Activated CD4-positive, alpha-beta T cell treated with anti-CD3 and anti-CD28 coated beads, Interleukin-2, amount 50 U/mL, for 16 hours (primary cell): ENCODE measurements at places on chromosomes 4 and X.

DNA sequence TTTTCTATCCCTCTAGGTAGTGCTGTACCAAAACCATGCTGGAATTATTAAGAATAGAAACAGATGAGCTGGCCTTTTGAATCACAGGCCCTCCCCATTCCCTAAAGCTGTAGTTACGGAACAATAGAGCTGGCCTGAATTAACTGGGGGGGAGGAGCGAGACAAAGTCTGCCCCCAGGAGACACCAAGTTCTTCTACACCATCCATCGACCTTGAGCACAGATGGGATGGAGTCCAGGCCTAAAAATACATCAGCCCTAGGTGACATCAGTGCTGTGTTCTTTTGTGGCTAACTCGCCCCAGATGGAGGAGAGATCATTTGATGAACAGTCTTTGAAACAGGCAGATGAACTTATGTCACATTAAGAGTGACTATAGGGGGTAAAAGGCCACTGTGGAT lies 49.6 kb downstream of the LHFPL1 start:
- DNase-seq, result no peak

DNA sequence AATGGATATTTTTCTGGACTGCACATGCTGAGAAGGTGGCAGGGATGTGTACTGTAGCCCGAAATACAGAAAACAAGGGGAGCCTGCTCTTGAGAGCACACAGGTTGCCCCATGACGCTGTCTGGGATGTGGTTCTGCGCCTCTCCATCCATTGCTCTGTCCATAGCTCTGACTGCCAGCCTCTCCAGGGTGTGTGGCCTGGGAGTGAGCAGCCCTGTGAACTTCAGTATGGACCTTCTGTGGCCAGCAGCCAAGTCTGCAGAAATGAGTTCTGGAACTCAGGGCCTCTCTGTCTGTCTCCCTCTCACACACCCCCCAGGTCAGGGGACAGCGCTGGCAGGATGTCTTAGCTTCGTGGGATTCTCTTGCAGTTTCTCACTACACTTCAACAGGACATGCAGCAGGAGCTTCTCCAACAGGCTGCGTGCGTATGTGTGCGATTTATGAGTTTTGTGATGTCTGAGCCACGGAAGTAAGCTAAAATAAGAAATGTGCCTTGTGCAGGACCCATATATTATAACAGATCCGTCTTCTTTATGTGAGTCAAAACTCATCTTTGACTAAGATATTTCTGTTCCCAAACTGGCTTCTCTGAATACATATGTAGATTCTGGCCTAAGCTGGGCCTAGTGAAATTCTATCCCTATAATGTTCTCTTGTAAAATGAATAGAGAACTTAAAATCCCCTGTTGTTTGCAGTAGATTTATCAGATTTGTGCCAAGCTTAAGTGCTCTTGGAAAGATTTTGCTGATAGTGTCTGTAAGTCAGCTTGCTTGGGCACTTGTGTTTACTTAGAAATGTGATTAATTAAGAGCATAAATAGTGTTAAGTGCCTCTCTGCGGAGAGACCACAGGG lies 40.0 kb downstream of the PROM1 start:
- DNase-seq, result no peak

DNA sequence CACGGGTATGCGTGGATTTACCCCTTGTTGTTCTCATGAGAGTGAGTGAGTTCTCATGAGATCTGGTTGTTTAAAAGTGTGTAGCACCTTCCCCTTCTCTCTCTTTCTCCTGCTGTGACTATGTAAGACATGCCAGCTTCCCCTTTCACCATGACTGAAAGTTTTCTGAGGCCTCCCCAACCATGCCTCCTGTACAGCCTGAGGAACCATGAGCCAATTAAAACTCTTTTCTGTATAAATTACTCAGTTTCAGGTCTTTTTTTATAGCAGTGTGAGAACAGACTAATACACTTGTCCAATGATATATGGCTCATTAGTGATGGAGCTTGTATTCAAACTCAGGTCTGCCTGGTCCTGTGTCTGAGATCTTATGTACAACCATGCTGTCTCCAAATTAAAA lies 28.5 kb upstream of the RTL3 start:
- no peak for DNase-seq

GRCh38 chr4:86822136-86822535 lies 27.0 kb downstream of the SLC10A6 start:
- DNase-seq, result no peak

GRCh38 chr4:41216294-41217019 lies 2.1 kb upstream of the APBB2 start:
- DNase-seq, result peak; percentile 75

GRCh38 chr4:6032249-6033244 lies 14.3 kb upstream of the C4orf50 start:
- no peak for DNase-seq
